Activated T-helper 1 cell treated with anti-CD3 and anti-CD28 coated beads, Interleukin-2, amount 50 U/mL, for 16 hours (primary cell): ENCODE measurements at places on chromosomes 2 and 18.

GRCh38 chr2:231351648-231352047, 43.9 kb upstream of the B3GNT7 start:
- no peak for DNase-seq

DNA sequence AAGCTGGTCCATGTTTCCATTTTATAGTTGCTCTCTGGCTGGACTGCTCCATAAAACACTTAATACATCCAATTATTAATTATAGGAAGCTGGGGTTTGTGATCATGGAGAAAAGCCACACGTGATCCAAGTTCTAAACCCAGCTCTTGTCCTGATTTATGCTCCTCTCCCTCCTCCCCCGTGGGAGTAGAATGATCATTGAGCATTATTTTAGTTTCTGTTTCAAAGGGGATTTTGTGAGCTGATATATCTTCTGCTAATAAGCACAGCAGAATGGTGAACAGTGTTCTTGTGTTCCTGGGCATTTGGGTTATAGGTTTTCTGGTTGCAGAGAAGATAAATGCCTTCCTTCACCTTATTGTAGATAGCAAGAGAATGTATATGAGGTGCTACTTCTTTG, 135.7 kb upstream of the TMEM200C start:
- DNase-seq = no peak

- no peak for DNase-seq
These were observed 129.7 kb downstream of the TGIF1 start for GRCh38 chr18:3579701-3580100.

DNA sequence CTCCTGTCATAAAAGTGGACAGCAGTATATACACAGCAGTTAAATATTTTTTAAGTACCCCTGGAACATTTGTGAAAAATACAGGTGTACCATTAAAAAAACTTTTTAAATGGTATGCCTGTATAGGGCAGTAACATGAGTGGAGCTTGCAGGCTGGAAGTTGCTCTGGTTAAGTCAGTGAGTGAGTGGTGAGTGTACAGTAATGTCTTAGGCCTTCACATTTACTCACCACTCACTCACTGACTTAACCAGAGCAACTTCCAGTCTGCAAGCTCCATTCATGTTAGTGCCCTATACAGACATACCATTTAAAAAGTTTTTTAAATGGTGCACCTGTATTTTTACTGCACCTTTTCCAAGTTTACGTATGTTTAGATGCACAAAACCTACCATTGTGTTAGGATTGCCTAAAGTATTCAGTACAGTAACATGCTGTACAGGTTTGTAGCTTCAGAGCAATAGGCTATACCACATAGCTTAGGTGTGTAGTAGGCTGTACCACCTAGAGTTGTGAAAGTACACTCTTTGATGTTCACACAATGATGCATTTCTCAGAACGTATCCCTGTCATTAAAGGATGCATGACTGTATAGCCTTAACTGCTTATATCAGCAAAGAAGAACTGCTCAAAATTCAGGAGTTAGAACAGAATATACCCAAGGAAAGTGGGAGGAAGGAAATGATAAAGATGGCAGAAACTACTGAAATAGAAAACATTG, 112.6 kb downstream of the EHBP1 start:
- no peak for DNase-seq

DNA sequence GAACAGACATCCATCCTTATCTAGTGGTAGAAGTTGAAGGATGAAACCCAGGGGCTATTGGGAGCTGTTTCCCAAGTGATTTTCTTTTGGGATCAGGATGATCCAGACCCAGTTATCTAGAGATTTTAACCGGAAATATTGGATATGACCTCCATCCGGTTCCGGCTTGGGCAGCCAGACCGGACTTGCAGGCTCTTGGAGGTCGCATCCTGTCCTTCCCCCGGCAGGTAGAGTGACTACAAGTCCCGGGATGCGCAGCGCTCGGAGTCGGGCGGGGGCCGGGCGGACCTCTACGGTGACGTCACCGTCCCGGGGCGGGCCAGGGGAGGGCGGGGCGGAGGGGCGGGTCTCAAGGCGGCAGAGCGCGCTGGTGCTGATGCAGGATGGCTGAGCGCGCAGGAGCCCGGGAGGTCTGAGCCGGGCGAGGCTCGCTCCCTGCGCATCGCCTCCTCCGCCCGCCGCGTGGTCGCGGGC, at the start of gene KIF5C:
TSS of gene KIF5C (plus strand) at position 360 of the 474 bp plus-strand sequence. CDS start 391 bp downstream, outside the sequence.
- peak; percentile 82 for DNase-seq

- DNase-seq = no peak
These were observed 2.8 kb downstream of the COL6A3 start for GRCh38 chr2:237411092-237411601.
